Stimulated activated CD8-positive, alpha-beta memory T cell treated with anti-CD3 and anti-CD28 coated beads, Interleukin-4, amount 100 ng/mL, for 1 hour (primary cell): ENCODE measurements at places on chromosomes 7 and 10.

DNA sequence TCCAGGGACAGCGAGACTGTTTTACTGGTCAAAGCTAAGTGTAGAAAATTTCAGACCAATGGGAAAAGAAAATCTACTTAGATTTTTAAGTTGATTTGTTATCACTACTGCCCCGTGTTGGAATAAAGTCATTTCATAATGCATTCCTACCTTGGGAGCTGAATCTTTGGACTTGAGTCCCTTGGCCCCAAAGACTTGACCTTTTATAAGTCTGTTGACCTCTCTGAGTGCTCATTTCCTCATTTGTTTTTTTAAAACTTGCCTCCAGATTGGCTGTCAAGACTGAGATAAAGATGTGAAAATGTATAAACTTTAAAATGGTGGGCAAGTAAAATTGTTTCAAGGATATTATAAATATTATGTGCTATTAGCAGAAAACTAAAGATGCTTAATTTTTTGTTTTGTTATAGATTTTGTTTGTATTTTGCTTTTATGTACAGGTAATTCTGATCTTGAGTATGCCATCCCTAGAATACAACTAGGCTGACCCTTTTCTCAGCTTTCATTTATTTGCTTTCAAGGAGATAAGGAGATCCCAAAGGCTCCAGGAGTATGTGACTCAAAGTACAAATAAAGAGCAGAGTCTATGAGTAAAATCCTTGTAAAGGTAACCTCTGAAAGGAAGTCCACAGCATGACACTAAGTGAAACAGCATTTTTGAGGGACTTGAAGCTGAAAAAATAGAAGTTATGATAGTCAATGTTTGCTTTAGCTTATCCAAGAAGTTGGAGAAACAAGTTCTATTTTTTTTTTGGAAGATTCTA is 54.6 kb downstream of the TMEM26 start:
- no peak for DNase-seq

- DNase-seq = no peak
Measured at GRCh38 chr10:110158051-110159005, 49.1 kb upstream of the MXI1 start.

DNA sequence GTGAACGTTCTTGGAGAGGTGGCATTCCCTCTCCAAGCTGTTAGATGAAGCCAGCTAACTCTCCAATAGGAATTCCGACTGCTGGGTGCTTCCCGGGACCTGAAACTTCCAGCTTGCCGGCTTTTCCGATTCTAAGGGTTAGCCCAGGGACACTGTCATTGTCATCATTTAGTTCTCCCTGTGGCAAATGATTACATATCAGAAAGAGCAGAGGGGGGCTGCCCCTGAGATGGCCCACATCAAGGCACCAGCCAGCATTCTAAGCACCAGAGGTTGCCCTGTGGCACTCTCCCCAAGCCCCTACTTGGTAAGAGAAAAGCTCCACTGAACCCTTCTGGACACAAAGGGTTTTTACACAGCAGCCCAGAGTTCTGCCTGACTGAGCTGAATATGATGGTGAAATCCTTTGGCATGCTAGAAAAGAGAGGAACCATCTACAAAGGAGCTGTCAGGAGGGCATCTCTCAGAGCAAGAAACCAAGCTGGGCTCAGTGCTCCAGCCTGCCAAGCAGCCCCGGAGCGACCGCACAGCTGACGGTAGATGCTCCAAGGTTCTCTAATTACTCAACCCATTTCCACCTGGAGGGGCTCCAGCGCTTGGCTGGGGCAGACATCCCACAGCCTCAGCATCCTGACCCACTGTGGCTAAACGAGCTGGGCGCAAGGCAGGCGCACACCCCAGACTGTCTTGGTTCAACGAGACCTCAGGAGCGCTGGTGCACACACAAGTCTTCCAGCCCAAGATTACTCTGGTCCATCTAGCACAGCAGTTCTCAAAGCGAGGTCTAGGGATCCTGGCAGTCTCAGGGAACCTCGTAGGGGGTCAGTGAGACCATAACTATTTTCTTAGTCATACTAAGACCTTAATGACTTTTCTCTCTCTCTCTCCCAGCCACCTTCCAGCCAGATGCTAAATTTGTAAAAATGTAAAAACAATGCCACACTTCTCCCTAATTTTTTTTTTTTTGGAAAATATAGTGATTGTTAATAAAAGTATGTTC is 160.5 kb downstream of the GFRA1 start:
- DNase-seq = no peak

- no peak for DNase-seq
Measured at GRCh38 chr10:35306852-35307251, 29.5 kb upstream of the CCNY start.

- DNase-seq = no peak
Measured at GRCh38 chr10:43421201-43421507, 12.2 kb upstream of the HNRNPF start.

- no peak for DNase-seq
Measured at GRCh38 chr7:104497379-104497967, 169.1 kb downstream of the LHFPL3 start.

DNA sequence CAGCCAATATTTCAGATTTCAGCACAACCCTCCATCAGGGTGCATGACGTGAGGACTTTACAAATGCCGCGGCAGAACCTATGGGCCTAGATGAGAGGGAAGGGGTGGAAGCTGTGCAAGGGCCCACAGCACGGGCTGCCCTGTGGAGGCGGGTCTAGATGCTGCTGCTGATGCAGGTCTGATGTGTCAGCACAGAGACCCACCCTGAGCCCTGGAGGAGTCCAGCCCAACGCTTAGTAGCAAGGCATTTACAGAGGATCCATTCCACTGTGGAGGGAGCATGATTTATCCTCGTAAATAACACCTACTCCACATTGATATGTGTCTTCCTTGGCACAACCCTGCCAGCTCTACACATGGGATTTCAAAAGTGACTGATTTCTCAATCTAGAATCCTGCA is 48.5 kb downstream of the MYL10 start:
- DNase-seq = no peak

DNA sequence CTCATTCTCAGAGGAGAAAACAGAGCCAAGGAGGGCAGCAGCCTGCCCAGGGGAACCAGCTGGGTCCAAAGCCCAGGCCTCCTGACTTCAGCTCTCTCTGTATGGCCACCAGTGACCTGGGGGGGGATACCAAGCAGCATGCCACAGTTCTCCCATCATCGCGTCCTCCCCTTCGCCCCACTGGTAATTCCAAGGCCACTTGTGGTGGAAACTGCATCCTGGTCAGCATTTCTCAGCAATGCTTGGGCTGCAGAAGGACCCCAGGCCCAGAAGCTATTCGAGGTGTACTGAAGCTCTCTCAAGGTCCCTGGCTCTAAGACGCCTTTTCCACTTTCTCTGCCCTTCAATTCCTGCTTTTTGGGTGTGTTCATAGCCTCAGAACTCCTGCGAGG is 27.1 kb downstream of the BTBD16 start:
- no peak for DNase-seq

- no peak for DNase-seq
Measured at GRCh38 chr10:30404540-30404939, 29.4 kb upstream of the MAP3K8 start.

DNA sequence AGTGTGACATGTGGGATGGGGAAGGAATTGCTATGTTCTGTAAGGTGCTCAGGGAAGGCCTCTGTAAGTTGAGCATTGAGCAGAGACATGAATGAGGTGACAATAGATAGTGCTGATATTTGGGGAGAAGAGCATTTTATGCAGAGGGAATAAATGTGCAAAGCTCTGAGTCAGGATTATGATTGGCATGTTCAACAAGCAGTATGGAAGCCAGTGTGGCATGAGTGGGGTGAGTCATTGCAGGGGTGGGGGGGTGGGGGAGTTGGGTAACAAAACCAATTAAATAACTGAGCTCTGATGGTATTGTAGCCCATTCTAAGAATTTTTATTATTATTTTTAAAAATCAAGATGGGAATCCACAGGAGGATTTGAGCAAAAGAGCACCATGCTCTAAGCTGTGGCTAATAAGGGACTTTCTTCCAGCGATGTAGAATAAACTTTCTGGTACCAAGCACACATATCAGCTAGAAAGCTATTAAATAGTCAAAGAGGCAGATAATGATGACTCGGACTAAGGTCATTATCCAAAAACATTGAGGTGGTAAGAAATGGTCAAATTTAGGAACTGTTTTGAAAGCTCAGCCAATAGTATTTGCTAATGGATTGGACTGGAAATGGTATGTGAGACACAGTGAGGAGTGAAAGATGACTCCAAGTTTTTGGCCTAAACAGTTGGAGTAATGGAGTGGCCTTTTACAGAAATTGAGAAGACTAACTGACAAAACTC is 96.4 kb downstream of the PRKG1 start:
- no peak for DNase-seq
